CD14-positive monocyte (primary cell): ENCODE measurements at places on chromosomes 16 and 17. TPM values are rescaled to one million over a fixed set of nuclear protein-coding genes. Genes with fewer than 3 reads are reported as not detected.

GRCh38 chr17:47628014-47628566 lies 21.6 kb upstream of the KPNB1 start:
- DNase-seq, result no peak

DNA sequence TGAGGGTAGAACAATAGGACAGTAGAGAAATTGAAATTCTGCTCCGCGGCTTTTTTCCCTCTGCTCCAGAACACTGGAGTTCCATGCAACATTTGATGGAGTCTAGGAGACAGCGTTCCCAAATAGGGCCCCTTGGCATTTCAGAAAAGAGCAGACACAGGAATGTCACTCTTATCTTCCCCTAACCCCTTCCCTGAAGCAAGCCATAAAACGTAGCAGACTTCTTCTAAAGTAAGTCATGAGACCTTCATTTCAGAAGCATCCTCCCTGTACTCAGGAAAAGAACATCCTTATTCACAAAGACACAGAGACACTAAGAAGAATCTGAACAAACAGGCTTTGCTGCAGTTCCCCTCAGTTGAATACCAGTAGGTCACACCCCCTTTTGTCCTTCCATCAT lies 296.1 kb upstream of the SOX9 start:
- no peak for DNase-seq

DNA sequence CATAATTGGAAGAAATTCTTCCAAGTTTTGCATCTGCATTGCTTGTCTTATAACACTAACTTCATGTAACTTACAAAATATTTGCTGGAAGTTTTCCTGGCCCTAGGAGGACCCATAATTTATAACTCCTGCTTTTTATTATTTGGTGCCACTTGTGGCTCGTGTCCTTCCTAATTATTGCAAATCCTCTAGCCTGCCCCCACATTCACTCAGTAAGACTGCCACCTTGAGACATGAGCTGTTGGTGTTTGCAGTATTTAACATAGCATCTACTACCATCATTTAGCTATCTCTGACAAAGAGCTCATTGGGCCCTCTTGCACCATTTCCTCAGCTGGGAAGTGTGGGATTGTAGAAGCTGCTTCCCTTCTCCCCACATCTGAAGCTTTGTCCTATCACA lies 49.5 kb downstream of the FTO start:
- no peak for DNase-seq

- DNase-seq, result no peak
These were observed 10.0 kb downstream of the FAM117A start for GRCh38 chr17:49753959-49754391.

DNA sequence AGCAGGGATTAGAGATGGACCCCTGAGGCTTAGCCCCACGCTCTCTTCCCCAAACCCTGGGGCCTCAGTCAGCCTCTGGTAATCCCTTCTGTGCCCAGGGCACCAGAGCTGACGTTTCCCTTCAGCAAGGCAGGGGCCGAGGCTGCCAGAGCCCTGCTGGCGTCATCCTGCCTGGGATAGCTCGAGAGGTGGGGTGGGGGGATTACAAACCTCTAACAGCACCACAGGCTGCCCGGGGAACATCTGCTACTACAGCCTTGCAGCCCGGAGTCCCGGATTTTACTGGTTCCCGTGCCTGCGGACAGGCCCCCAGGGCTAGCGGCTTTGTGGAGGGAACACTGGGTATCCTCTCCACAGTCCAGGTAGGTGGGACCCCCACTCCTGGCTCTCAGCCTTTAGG lies at the start of gene AANAT:
Gene AANAT, plus strand, starts transcription at position 238 of the 400 bp plus-strand sequence. CDS start 1,144 bp downstream, outside the sequence.
- no peak for DNase-seq

DNA sequence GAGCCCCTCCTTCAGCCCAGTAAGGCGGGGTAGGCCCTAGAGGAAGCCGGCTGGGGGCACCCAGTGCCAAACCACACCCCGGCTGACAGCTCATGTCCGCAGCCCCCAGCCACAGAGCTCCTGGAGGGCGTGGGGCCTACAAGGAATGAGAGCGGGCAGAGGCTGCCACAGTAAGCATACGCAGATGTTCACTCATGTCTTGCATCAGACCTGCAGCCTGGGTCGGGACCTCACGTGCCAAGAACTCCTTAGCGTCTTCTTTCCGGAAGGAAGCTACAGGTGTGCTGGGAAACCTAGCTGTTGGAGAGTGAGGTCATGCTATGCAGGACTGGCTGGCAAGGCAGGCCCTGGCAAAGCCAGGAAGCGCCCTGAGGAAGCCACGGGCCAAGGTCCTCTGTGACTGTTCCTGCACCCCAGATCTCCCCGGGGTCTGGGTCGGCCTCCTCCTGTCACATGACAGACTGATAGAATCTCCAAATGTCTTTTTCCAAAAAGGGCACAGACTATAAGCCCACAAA lies 1.6 kb downstream of the ZNF598 start:
- DNase-seq, result peak; percentile 47

GRCh38 chr17:3667366-3668278 lies 756 bp downstream of the TAX1BP3 start:
- DNase-seq, result peak; percentile 21

DNA sequence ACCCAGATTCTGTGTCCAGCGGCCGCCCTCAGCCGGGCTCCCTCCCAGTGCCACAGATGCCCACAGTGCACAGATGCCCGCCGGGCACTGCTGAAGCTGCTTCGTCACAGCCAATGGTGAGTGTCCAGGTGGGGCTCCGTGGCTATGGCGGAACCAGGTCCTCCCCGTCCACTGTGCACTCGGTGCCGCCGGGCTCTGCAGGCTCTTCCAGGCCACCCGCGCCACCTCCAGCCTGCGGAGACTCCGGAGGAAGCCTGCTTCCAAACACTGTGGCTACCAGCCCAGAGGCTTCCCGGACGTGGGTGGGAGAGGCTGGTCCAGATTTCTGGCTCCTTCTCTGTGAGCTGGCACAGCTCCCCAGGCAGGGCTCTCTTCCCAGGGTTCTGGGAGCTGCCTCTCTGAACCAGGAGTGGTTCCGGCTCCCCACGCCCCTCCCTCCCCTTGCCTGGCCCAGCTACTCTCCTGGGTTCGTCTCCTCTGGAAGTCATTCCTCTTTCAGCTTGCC lies 2.8 kb upstream of the PYCR1 start:
- no peak for DNase-seq

DNA sequence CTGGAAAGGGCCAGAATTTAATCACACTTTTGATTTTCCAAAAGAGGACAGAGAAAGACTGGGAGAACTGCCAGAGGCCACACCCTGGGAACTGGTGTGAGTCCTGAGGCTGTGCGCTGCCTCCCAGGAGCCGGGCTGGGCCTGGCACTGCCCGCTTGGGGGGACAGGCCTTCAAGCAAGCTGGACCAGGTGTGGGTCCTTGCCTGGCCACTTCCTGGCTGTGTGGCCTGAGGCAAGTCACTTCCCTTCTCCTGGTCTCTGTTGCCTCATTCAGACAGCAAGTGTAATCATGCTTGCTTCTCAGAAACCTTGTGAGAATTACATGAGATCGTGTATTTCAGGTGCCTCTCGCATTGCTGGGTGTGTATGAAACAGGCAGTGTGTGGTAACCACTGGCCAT lies 143.0 kb downstream of the SNX29 start:
- no peak for DNase-seq

GRCh38 chr16:27384425-27384824 lies 17.5 kb upstream of the IL21R start:
- DNase-seq, result no peak

DNA sequence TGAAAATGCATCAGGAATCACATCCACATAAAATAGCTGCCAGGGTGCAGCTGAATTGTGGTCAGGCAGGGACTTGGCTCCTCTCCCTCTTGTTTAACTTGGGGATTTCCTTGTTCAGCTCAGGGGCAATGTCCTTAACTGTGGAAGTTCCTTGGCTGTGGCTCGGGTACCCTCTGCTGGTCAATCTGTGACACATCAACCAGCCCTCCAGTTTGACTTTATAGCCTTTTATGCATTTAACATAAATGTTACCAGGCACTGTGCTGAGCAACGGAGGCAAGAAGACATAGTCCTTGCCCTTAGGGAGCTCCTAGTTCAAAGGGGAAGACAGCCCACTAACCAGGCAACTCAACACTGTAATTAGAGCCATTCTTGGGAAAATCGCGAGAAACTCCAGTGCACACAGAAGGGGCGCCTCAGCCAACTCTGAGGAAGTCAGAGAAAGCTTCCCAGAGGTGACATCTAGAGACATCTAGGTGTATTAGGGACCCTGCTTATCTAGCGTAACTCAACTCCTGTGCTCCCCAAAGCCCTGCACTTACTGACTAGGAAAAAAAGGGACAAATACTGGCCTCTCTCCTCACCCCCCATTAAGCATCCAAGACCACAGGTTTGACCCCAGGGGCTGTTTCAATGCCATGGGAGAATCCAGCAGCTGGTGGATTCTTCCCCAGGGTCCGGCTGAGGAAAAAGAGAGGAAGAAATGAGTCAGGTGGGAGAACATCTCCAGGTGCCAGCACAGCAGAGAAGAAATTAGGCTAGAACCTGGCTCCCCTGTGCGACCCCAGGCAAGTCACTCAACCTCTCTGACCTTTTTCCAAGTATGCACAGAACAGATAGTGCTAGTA lies 17.3 kb upstream of the EEF2K start:
- DNase-seq, result peak; percentile 88

DNA sequence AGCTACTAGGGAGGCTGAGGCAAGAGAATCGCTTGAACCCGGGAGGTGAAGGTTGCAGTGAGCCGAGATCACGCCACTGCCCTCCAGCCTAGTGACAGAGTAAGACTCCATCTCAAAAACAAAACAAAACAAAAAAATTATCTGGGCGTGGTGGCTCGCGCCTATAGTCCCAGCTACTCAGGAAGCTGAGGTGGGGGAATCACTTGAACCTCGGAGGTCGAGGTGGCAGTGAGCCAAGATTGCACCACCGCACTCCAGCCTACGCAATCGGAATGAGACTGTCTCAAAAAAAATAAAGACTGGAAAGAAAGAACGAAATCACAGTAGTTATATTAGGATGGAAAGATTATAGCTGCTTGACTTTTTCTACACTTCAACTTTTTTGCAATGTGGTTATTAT lies 18.9 kb downstream of the COG1 start:
- DNase-seq, result no peak

DNA sequence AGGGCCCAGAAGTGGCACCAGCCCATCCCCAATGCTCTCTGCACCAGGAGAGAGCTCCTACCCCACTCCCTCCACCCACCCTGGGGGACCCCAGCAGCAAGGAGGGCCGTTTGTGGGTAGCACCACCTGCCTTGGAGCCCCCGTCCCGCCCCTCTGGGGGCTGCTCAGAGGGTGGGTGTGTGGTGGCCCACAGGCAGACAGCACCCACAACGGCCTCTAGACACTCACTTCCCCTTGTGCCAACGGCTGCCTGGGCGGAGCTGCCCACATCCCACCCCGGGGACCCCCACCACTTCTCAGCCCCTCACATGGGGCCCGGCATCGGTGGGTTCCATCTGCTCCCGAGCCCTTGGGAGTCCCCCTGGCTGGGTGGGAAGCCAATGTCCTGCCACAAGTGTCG lies 33.3 kb downstream of the BAHCC1 start:
- DNase-seq, result peak; percentile 27

GRCh38 chr17:66570447-66571195 lies 264.3 kb upstream of the CACNG5 start:
- DNase-seq, result no peak

DNA sequence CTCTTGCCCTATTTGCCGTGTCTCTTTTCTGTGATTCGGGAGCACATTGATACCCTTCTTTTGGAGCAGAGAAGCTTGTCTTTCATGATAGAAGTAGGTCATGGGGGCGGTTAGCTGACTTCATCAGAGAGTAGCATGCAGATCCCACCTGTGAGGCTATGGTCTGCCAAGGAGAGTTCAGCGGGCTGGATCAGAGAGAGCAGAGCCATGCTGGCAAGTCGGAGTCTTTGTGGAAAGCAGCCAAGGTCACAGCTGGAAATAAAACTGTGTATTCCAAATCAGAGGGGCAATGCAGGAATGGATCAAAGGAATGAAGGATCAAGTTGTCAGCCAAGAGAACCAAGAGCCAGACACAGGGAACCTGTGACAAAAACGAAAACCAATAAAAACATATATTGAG lies 595.9 kb downstream of the WWOX start:
- DNase-seq, result no peak

- no peak for DNase-seq
These were observed 36.9 kb downstream of the TBX4 start for GRCh38 chr17:61488878-61489718.

GRCh38 chr16:78321620-78322360 lies 222.3 kb downstream of the WWOX start:
- no peak for DNase-seq

DNA sequence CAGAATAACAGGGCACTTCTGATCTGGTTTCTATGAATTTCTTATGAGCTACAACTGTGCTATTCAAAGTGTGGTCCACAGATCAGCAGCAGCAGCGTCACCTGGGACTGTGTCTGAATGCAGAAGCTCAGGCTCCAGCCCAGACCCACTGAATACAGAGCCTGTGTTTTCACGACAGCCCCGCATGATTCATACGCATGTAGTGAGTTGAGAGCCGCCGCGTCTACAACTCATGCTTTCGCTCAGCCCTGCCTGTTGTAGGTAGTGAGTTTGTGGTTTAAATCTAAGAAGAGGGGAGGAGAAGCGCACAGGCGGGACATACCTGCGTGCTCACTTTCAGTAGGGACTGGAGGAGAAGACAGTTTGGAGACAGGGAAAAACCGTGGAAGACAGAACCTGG lies 28.5 kb upstream of the ELAC2 start:
- DNase-seq, result no peak

- DNase-seq, result no peak
These were observed 3.1 kb downstream of the NFE2L1 start for GRCh38 chr17:48051283-48051682.

DNA sequence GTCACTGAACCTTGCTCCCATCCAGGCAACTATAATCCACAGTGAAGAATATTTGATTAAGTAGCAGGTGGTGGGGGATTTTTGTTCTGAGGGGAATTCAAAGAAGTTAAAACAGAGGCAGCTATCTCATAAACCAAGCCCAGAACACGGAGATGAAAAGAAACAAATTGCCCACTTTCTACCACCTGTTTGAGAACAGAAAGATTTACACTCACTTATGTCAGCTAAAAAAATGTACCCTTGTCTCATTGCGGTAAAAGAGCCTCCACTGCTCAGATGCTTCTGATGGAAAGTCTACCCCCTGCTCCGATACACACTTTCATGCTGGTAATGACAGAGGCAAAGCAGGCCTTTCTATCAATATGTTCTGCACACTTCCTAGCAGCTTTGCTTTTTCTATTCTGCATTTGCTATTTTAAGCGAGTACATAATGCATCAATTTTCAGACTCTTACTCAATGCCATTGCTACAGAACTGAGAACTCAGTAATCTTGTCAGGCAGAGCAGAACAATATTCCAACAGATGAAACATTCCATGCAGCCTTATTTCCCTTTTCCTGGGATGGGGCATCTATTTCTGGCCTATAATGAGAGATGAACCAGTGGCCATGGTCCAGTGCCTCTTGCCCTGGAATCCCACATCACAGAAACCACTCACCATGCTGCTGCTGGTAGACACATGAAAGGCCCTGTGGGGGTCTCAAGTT lies 29.0 kb downstream of the CDK5R1 start:
- no peak for DNase-seq

- DNase-seq, result no peak
These were observed 1.4 kb downstream of the SYNGR3 start for GRCh38 chr16:1991135-1991551.

Gene DHX38
- 59.8 and 91.5 TPM in 2 replicates for polyA plus RNA-seq

Gene NMT1
- 45.1 TPM for polyA plus RNA-seq

Gene CLEC18B
- polyA plus RNA-seq, result 0.43 and 1.5 TPM in 2 replicates

Gene CCL7
- not detected in 2 replicates for polyA plus RNA-seq

Gene XYLT1
- polyA plus RNA-seq, result 6.2 and 9.4 TPM in 2 replicates

Gene C17orf67
- polyA plus RNA-seq, result 0.56 TPM

Gene PIMREG
- polyA plus RNA-seq, result not detected in 2 replicates

Gene PPP1R27
- polyA plus RNA-seq, result 0.22 TPM

Gene EVI2A
- 58.9 and 121 TPM in 2 replicates for polyA plus RNA-seq

Gene USP36
- 4.4 TPM for polyA plus RNA-seq

Gene PRAC1
- polyA plus RNA-seq, result not detected

Gene BCAS3
- 14.7 TPM for polyA plus RNA-seq

Gene ERBB2
- polyA plus RNA-seq, result 0.17 TPM

Gene HOXB5
- polyA plus RNA-seq, result not detected
